Fibroblast of gingiva (primary cell): ENCODE measurements at places on chromosomes 12 and 14.

- DNase-seq, result no peak
Observed at GRCh38 chr12:39788239-39788638, 168.6 kb upstream of the ABCD2 start.

GRCh38 chr14:53328841-53329240 is 175.7 kb upstream of the DDHD1 start:
- DNase-seq, result no peak

GRCh38 chr14:63228217-63228616 is 24.0 kb downstream of the RHOJ start:
- DNase-seq, result no peak

DNA sequence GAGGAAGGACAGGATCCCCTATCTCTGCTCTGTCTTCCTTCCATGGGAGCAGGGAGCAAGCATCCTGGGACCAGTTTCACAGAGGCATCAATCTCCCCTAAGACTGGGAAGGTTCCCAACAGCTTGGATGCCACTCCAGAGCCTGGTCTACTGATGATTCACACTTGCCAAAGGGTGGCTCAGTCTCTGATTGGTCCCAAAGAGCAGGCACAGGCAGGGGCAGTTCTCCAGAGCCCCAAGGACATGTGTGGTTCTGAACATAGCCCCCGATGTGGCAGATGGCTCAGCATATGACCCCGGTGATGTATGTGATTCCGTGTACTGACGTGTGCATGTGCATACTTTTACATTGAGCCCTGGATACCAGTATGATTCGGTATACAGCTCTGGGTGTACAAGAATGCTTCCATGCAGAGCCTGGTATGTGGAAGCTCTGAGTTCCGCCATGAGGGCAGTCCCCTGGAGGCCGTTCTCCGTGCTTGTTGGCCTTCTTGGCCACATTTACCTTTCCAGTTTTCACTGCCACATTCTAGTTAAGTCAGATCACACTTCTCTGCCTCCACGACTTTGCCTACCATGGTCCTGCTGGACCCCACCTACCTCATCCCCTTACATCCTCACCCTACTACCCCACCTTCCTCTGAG is 21.2 kb downstream of the ITGA7 start:
- no peak for DNase-seq

GRCh38 chr14:104138098-104138717 is at the start of gene KIF26A:
TSS of gene KIF26A (plus strand) at chr14:104138587. CDS start at chr14:104138723, 136 bp downstream.
- no peak for DNase-seq

- no peak for DNase-seq
Observed at GRCh38 chr14:76497550-76498462, 121.9 kb downstream of the ESRRB start.

- DNase-seq, result no peak
Observed at GRCh38 chr14:26398616-26399015, 199.2 kb downstream of the NOVA1 start.
